ENCODE measurements at places on chromosomes 3 and 15.
A peak's percentile ranks its signal among the peaks of the same experiment; 100 is the strongest.

DNA sequence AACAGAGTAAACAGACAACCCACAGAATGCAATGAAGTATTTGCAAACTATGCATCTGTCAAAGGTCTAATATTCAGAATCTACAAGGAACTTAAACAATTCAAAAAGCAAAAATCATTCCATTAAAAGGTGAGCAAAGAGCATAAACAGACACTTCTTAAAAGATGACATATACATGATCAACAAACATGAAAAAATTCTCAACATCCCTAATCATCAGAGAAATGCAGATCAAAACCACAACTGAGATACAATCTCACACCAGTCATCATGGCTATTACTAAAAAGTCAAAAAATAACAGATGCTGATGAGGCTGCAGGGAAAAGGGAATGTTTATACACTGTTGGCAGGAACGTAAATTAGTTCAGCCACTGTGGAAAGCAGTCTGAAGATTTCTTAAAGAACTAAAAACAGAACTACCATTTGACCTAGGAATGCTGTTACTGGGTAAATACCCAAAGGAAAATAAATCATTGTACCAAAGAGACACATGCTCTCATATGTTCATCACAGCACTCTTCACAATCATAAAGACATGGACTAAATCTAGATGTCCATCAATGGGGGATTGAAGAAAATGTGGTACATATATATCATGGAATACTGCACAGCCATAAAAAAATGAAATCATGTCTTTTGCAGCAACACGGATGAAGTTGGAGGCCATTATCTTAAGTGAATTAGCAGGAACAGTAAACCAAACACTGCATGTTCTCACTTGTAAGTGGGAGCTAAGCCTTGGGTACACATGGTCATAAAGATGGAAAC lies 393.3 kb upstream of the CBLB start:
- no peak for DNase-seq

DNA sequence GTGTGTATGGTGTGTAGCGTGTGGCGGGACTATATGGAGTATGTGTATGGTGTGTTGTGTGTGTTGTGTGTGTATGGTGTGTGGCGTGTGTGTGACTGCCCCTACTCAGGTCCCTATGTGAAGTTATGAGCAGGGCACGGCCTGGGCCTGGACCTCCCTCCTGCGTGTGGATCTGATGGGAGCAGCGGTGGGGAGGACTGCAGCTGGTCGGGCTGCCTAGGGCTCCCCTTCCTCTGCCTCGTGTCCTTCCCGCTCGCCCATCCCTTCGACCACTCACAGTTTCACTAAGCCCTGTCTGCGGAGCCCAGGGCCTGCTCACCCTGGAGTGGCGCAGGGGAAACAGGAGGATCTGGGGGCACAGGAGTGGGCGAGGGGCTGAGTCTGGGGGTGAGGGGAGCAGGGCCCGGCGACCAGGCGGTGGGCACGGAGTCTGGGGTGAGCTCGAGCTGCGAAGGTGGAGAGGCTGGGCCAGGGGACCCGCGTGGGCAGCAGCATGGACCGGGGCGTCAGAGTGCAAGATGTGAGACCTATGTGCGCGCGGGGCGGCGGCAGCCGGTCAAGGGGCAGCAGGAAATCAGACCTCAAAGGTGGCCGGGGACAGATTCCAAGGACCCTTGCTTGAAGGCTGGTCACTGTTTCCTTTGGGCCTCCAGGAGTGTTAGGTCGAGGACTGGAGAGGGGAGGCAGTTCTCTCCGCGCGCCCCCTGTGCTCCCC lies 26.6 kb downstream of the GABRA5 start:
- DNase-seq = no peak

- DNase-seq = no peak
Observed at GRCh38 chr3:197183582-197183981, 114.8 kb downstream of the DLG1 start.

DNA sequence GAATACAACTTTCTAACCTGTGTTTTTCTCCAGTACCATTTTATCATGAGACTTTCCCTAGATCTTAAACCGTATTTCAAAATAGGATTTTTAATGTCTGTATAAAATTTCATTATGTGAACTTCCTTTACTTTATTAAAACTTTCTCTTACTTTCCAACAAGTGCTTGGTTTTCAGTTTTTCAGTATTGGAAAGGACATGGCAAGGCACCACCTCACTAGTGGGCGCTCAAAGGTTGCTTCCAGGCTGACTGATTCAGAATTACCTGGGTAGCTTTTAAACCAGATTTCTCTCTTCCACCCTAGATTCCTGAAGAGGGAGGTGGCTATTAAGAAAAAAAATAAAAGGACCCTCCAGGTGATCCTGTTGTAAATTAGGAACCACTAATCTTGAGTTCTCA lies 236.6 kb downstream of the SOX2 start:
- DNase-seq = no peak

- no peak for DNase-seq
Observed at GRCh38 chr3:9279966-9280365, 30.5 kb upstream of the SRGAP3 start.

DNA sequence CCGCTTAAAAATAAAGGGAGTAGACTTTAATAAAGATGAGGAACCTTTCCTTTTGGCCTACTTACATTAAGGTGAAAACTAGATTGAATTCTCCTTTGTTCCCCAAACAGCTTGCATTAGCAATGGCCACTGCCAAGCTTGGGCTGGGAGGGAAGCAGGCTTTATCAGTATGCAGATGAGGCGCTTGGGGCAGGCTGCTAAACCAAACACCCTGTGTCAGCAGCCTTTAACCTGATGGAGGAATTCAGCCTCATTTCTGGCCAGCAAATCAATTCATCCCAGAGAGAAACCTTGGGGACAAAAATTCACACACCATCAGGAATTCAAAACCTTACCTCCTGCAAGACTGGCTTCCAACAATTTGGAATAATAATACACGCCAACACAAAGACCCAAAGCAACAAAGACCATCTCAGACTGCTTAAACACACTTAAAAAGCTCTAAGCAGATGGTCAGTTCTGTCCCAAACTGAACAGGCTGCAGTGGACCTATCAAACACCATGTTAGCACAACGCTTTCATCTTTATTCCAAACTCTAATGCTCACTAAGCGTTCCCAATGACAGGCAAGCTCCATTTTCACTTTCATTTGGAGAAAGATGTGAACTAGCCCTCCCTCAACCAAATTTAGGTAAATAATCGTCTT lies 255.1 kb upstream of the CMC1 start:
- DNase-seq = no peak

GRCh38 chr3:71153713-71154112 lies 429.8 kb downstream of the FOXP1 start:
- DNase-seq = no peak

GRCh38 chr3:105274958-105275357 lies 91.8 kb upstream of the ALCAM start:
- DNase-seq = no peak

- no peak for DNase-seq
Observed at GRCh38 chr3:12470680-12471079, 13.6 kb upstream of the TSEN2 start.

GRCh38 chr15:68823561-68823960 lies 2.9 kb upstream of the ANP32A start:
- DNase-seq = no peak

DNA sequence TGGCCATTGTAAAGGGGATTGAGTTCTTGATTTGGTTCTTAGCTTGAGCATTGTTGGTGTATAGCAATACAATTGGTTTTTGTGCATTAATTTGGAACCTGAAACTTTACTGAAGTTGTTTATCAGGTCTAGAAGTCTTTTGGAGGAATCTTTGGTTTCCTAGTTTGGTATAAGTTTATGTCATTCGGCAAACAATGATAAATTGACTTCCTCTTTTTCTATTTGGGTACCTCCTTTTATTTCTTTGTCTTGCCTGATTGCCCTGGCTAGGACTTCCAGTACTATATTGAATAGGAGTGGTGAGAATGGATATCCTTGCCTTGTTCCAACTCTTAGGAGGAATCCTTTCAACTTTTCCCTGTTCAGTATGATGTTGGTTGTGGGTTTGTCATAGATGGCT lies 32.1 kb downstream of the SPESP1 start:
- no peak for DNase-seq

DNA sequence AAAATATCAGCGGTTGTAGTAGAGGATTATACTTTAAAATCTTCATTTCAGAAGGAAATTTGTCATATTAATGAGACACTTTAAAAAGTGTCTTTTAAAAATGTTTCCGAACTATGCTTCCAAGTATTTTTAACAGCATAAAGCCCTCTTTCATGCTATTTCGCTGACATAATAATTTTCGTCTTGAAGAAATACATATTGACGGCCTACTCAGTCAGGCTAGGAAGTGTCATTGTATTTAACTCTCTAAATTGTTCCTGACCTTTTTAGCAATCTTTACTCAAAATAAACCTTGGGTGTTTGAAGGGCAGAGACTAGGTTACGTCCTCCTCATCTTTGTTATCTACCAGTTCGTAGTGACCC lies 806 bp upstream of the LRRC28 start:
- DNase-seq = no peak

DNA sequence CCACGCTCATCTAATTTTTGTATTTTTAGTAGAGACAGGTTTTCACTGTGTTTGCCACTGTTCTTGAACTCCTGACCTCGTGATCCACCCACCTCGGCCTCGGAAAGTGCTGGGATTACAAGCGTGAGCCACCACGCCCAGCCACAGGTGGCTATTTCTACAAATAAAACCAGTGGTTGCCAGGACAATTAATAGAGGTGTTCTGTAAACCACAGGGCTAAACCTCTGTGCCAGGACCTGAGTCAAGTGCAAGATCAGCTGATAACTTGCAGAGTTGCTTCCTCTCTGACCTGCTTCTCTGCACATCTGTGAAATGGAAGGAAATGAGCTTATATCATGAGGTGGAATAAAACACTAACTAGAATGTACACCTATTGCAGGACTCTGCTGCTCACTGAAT lies 72.8 kb downstream of the CD200R1L start:
- no peak for DNase-seq

DNA sequence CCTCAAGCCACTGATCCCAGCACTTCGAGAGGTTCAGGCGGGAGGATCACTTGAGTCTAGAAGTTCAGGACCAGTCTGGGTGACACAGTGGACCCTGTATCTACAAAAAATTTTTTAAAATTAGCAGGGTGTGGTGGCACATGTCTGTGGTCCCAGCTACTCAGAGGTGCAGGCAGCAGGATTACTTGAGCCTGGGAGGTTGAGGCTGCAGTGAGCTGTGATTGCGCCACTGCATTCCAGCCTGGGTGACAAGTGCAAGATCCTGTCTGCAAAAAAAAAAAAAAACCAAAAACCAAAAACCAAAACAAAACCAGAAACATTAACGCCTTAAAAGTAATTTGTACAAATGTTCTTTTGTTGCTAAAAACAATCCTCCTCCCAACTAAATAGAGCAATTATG lies 27.9 kb upstream of the SLC12A8 start:
- no peak for DNase-seq

DNA sequence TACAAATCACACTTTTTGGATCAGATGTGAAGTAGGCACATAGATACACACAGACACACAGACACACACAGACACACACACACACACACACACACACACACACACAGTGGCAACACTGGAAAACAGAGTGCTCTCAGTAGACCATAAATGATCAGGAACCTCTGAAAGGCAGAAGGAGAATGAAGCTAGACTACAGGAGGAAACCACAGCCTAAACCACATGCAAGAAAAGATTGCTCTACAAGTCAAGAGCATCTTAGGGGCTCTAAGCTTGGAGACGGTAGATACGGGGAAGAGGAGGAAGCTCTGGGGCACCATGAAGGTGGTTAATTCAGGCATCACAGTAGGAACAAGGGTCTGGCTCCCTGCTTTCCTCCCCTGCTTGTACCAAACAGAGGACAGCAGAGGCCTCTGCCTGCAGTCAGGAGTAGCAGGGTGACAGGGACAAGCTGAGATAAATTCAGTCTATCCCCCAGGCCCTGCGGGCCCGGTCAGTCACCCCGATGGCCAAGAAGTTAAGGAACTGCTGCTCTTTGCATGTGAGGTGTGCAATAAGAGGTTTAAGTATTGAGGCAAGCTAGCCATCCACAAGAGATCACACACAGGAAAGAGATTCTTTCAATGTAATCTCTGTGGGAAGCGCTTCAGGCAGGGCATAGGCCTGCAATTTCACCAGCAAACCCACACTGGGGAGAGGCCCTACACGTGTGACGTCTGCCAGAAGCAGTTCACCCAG lies 23.5 kb upstream of the ARPIN start:
- DNase-seq = no peak

GRCh38 chr3:81592101-81592500 lies 169.3 kb downstream of the GBE1 start:
- DNase-seq = no peak

GRCh38 chr15:84827246-84827645 lies 10.1 kb downstream of the ALPK3 start:
- DNase-seq = no peak

- DNase-seq = no peak
Observed at GRCh38 chr3:107985496-107985895, 105.3 kb downstream of the CD47 start.

DNA sequence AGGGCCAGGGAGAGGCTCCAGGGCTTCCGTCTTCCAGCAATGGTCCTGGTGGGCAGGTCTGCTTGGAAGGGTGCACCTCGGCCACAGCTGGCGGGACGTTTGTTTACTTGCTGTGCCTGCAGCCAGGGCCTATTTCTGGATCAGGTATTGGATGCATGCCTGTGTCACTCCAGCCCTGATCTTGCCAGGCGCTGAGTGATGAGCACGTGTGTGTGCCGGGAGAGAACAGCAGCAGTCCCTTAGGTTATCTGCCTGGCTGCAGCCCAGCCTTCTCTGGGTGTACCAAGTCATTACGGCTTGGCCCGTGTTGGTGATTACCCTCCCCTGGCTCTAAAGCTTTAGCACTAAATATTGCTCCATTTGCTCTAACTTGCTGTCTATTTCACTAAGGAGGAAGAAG lies 14.9 kb downstream of the CCDC32 start:
- DNase-seq = no peak

- no peak for DNase-seq
Observed at GRCh38 chr15:82852941-82853561, 43.6 kb downstream of the WHAMM start.

- no peak for DNase-seq
Observed at GRCh38 chr3:155188031-155188430, 105.5 kb downstream of the STRIT1 start.

GRCh38 chr3:106810300-106810875 lies 566.9 kb upstream of the CCDC54 start:
- no peak for DNase-seq

DNA sequence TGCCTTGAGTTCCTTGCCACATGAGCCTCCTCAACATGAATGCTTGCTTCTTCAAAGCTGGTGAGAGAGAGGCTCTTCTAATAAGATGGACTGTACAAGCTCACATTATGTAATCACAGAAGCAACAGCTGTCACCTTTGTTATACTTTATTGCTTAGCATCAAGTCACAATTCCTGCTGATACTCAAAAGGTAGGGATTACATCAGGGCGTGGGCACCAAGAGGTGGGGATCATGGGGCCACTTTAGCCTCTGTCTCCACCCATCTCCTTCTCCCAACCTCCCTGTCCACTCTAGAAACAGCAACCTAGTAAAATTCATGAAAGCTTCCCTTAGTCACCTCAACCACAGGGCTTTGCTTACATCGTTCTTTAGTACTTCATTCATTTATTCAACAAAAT lies 95.9 kb downstream of the FAM43A start:
- DNase-seq = no peak

GRCh38 chr15:84992157-84992944 lies 10.7 kb downstream of the PDE8A start:
- peak; percentile 19 for DNase-seq
